ENCODE measurements at places on chromosomes 3 and 15.
A peak's percentile ranks its signal among the peaks of the same experiment; 100 is the strongest.

- DNase-seq: no peak
Measured at GRCh38 chr3:50573566-50574443, 4.5 kb downstream of the HEMK1 start.

DNA sequence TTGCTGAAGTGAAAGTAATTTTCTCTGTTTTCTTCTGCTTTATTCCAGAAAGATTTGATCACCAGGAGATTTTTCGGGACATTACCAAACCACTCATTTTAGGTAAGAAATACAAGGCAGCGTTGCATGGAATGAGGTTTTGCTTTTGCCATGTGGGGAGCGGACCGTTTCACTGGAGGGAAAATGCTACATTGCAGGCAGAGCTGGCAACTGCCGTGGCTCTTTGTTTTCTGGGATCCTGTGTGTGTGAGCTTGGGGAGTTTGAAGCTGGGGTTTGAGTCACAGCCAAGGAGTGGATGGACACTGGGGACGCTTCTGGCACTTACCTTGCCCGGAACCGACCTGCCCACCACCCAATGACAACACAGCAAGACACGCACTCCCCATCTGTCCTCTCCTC, 109.9 kb downstream of the APBA2 start:
- DNase-seq: no peak

GRCh38 chr3:155161640-155162292, 81.6 kb downstream of the MME start:
- DNase-seq: no peak

- DNase-seq: no peak
Measured at GRCh38 chr3:55501905-55502304, 14.8 kb upstream of the WNT5A start.

DNA sequence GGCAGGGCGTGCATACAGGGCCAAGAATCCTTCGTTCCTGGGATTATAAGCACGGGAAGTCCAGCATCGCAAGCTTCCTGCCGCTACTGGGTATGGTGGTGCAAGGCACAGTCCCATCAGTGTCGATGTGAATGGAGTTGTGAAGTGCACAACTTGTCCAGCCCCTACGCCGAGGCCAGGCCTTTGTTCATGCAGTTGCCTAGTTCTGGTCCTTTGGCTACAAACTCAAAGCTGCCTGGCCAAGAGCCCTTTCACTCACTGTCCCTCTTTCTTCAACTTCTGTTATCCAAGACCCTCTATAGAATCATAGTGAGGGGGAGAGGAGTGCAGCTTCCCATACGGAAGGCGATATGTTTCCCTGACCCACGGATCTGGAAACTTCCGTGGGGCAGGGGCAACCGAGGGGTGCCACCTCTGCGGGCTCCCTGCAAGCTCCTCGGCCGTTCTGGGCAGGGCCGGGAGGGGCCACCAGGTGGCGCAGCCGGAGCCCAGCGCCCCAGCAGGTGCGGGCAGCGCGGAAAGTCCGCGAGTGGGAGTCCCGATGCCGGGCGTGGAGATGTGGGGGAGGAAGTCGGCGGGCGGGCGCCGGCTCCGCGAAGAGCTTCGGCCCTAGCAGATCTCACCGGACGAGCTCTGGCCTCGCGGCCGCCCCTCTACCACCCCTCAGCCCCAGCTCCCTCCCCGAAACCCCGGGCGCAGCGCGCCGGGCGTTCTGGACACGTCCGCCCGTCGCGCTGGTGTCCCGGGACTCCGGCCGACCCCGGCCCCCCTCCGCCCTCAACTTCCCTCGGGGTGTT, 693 bp downstream of the RASGRP1 start:
- DNase-seq: peak; percentile 88

DNA sequence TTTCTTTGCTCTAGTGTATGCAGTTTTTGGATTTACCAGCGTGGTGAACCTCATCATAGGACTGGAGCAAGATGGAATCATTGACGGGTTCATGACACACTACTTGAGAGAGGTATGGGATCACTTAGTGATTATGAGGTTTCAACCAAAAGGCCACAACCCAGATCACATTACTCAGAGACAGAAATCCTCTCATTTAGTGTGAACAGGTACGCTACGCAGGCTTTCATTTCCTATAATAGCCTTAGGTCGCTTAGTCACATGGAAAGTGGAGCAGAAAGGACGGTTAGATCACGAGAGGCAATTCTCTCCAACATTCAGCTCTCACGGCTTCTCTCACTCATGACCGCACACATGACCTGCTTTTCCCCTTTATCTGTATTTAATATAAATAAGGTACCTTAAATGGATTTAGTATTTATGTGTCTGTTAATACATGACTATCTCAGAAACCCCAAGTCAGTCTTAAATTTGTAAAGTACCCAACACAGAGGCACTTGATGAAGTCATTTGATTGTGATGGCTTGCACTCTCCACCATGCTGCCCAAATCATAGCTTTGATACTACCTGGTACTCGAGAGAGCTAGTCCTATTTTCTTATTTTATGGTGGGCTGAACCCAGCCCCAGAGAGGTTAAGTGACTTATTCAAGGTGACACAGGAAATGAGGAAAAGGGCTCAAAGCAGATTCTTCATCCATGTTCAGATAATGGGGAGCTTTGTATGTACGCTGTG, 8.6 kb downstream of the TM6SF1 start:
- DNase-seq: no peak

DNA sequence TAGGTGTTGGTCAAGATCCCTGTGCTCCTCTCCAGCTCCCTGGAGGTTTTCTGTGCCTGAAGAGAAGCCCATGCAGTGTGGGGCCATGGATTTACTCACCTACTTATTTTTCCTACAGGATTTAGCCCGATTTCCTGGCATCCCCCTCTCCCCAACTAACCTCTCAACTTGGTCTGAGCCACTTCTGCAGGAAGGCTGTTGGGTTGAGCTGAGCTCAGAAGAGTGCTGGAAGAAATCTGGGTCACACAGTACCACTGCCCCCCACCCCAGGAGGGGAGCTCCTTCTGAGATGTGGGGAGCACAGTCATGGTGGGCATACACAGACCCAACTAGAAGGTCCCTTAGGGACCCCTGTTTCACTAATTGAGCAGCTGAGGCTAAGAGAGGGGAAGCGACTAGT, 34.4 kb upstream of the SLCO2A1 start:
- no peak for DNase-seq

- DNase-seq: no peak
Measured at GRCh38 chr3:99966662-99967416, 147.5 kb downstream of the FILIP1L start.

- no peak for DNase-seq
Measured at GRCh38 chr3:138620431-138620830, 11.9 kb downstream of the FAIM start.

Measured in stimulated activated CD4-positive, alpha-beta T cell treated with anti-CD3 and anti-CD28 coated beads, Interleukin-1b, Interleukin-23, amount 100 ng/mL, for 1 hour (primary cell).